ENCODE measurements at places on chromosomes 11 and 22.

DNA sequence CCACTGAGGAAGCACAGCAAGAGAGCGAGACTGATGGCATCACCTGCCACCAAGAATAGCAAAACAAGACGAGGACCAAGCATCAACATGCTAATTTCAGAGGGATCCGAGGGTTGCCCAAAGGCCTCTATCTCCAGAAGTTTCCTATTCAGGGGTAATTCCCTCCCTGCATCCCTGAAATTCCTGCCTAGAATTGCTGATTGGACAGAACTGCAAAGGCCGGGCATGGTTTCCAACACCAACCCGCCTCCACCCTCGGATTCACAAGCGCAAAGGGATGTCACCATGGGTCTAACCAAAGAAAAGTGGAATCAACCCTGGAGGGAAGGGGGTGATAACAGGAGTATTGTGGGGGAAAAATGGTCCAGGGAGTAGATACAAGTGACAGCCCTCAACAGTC lies 28.3 kb upstream of the ETS1 start:
- DNase-seq = no peak

DNA sequence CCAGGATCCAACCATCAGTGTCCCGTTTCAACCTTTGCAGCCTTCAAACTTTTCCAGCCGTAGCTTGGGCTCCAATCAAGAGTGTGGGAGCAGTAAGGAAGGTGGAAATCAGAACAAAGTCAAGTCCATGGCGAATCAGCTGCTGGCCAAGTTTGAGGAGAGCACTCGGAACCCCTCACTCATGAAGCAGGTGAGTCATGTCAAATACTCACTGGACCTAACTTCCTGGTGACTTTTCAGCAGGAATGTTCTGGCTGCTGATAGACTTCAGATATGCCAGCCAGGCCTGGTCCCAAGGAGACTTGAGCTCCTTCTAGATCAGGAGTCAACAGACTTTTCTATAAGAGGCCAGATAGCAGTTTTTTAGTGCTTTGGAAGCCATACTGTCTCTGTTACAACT lies 129.0 kb downstream of the MICAL2 start:
- DNase-seq = no peak

DNA sequence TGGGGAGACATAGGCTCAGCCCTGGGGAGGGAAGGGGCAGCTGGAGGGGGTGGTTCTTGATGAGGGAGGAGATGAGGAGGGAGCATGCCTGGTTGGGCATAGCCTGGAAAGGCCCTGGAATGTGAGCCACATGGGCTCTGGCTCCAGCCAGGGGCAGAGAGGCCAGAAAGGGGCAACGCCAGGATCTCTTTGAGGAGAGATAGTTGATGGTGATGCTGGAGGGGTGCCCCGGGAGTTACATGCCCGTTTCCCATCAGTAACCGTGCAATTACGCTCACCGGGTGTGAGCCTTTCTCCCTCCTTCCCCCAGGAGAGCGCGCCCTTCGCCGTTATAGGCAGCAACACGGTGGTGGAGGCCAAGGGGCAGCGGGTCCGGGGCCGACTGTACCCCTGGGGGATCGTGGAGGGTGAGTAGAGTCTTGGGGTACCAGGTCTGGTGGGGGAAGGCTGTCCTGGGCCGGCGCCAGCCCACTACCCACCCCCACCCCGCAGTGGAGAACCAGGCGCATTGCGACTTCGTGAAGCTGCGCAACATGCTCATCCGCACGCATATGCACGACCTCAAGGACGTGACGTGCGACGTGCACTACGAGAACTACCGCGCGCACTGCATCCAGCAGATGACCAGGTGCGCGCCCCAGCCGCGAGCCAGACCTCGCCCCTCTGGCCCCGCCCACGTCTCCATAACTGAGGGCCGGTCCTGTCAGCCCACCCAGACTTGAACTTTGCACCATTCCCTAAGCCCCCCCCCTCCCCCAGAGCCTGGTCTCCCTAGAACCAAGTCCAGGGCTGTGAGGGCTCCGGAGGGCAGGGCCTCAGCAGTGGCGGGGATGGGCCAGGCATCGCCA lies 1.8 kb upstream of the GP1BB start:
- no peak for DNase-seq

DNA sequence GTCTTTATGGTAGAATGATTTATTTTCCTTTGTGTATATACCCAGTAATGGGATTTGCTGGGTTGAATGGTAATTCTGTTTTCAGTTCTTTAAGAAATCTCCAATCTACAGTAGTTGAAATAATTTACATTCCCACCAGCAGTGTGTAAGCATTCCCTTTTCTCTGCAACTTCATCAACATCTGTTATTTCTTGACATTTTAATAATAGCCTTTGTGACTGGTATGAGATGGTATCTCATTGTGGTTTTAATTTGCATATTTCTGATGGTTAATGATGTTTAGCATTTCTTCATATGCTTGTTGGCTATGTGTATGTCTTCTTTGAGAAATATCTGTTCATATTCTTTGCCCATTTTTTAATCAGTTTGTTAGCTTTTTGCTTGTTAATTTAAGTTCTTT lies 901.2 kb downstream of the METTL15 start:
- DNase-seq = no peak

- DNase-seq = no peak
These were observed 100.7 kb downstream of the MAML2 start for GRCh38 chr11:96242191-96242847.

DNA sequence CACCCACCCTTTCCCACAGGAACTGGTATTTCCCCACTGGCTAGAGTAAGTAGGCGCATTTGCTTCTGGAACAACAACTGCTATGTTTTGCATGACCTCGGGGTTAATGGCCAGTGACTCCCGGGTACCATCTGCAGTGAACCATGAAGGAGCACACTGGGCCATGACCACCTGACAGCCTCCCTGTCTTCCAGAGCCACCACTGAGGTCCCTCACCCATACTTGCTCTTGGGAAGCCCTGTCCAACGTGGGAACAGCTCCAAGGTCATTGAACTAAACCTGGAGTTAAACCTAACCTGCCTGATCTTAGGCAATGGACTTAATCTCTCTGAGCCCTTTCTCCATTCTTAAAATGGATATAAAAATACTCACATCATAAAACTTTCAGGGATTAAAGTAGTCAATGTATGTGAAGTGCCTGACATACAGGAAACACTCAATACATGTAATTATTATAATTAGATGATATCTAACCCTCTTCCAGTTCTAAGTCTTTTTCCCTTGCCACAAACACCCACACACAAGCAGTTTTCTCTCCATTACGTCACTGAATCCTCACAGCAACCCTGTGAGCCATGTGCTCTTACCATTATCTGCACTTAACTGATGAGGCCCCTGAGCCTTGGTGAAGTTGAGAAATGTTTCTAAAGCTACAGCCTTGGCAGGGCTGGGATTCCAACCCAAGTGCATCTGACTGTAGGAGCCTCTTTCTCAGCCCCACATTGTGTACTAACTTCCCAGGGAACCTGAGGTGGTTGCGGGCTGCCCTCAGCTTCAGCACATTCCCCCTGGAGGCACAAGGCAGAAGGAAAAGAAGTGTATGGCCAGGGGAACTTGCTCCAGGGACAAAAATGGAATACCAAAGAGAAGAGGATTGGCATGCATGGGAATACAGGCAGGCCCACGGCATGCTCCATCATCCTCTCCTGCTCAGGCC lies 74.5 kb upstream of the NCAM1 start:
- no peak for DNase-seq

- DNase-seq = no peak
These were observed 19.0 kb downstream of the RSF1 start for GRCh38 chr11:77801477-77801876.

DNA sequence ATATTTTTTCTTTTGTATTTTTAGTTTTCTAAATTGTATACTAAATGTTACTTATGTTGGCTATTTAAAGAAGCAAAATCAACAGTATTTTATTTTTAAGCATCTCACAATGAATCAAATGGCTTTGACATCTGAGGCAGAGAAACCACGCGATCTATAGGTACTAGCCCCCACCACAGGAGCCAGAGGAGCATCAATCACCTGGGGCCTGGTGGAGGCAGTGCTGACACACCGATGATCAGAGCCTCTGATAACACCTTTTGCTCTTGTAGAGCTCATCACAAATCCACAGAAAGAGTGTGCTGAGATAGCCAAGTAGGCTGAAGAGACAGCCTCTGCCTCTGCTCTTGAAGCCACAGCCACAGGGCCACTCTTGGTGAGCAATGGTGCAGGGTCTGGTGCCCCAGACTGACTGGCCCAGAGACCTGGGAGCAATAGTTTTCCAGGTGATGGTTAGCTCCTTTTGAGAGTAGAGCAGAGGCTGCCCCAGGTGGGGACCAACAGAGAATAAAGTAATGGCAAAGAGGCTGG lies 25.2 kb downstream of the HIRA start:
- no peak for DNase-seq

GRCh38 chr22:37417677-37418348 lies 9.5 kb downstream of the ELFN2 start:
- no peak for DNase-seq

GRCh38 chr11:114713756-114714155 lies 35.4 kb downstream of the NXPE2 start:
- DNase-seq = no peak

GRCh38 chr11:113505541-113506375 lies 30.6 kb upstream of the DRD2 start:
- no peak for DNase-seq

GRCh38 chr11:1819074-1819473 lies 15.7 kb upstream of the SYT8 start:
- DNase-seq = no peak

DNA sequence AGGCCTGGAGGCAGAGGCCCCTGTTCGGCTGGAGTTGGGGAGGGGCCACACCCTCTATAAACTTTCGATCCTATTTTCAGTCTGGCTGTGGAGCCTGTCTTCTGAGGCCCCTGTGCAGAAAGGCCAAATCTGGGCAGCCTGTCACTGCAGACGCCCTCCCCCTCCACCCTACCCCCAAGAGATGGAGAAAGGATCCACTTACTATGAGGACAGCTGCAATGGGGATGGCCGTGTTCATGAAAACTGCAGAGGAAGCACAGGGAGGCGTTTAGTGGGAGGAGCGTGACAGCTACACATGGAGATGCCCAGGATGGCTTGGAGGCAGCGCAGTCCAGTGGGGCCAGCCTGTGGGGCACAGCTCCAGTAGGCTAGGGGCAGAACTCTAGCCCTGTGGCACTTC lies 43.5 kb upstream of the KCNJ11 start:
- DNase-seq = no peak

- no peak for DNase-seq
These were observed 100.8 kb upstream of the CLPB start for GRCh38 chr11:72535194-72535547.
